Spinal cord (tissue), 10 donors: ENCODE measurements at places on chromosomes 1 and 21. TPM values are rescaled to one million over a fixed set of nuclear protein-coding genes. Genes with fewer than 3 reads are reported as not detected.

TSPAN1 gene
- polyA plus RNA-seq, result 2.2 TPM

CDKN2C gene
- 20.4 TPM for polyA plus RNA-seq

FMO1 gene
- 13.2 TPM for polyA plus RNA-seq

OVAAL gene
- polyA plus RNA-seq, result 0.17 TPM

NBPF20 gene
- 3.2 TPM for polyA plus RNA-seq

LYST gene
- 10.9 TPM for polyA plus RNA-seq

GSTM3 gene
- polyA plus RNA-seq, result 102 TPM

METTL18 gene
- polyA plus RNA-seq, result 9.1 TPM

MCOLN3 gene
- polyA plus RNA-seq, result 0.36 TPM

OPRD1 gene
- polyA plus RNA-seq, result 0.40 TPM

ALG14 gene
- polyA plus RNA-seq, result 9.3 TPM

DENND2D gene
- 3.7 TPM for polyA plus RNA-seq

HSPB7 gene
- 2.6 TPM for polyA plus RNA-seq

PPIAL4G gene
- 0.39 TPM for polyA plus RNA-seq

ZBTB40 gene
- polyA plus RNA-seq, result 17.4 TPM

TOMM20 gene
- 159 TPM for polyA plus RNA-seq

TUFT1 gene
- polyA plus RNA-seq, result 9.7 TPM

ADAMTS4 gene
- 46.3 TPM for polyA plus RNA-seq

GUCA2B gene
- polyA plus RNA-seq, result not detected

SELL gene
- polyA plus RNA-seq, result 3.7 TPM

GRHL3 gene
- polyA plus RNA-seq, result 3.0 TPM

FCRL5 gene
- not detected for polyA plus RNA-seq

TCHH gene
- polyA plus RNA-seq, result 0.47 TPM

TMEM269 gene
- 1.6 TPM for polyA plus RNA-seq

MX2 gene
- 1.3 TPM for polyA plus RNA-seq
